ENCODE measurements at places on chromosomes 2 and 18. TPM values are rescaled to one million over a fixed set of nuclear protein-coding genes. Genes with fewer than 3 reads are reported as not detected.

EFR3B gene
- 1.1 TPM for total RNA-seq

DNA sequence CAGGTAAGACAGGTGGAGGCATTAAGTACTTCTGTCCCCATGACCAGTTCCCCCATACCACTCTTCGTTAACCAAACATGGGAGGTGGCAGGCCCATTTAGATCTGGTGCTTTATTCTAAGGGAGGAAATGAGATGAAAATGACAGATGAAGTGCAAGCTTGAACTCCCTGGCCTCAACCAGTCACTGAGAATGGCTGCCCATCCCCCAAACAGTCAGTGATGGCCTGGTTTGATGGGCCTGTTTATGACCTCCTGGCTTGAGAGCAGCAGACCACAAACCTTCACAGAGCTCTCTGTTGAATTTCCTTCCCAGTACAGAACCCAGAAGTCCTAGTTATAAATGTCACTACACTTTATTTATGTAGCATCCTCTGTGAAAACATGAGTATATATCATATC is 31.1 kb downstream of the EPAS1 start:
- no peak for DNase-seq

GRCh38 chr2:72112401-72112800 is 35.3 kb downstream of the CYP26B1 start:
- DNase-seq = peak; percentile 58

- peak; percentile 50 for DNase-seq
Observed at GRCh38 chr2:196249860-196250259, 78.5 kb upstream of the STK17B start.

UPP2 gene
- total RNA-seq = not detected

Data from fibroblast of the aortic adventitia (primary cell).